ENCODE measurements at places on chromosomes 3 and 15.

GRCh38 chr15:99844150-99844549 is 110.9 kb upstream of the LYSMD4 start:
- DNase-seq: no peak

- no peak for DNase-seq
These were observed 455.3 kb upstream of the NR2F2 start for GRCh38 chr15:95875121-95875643.

DNA sequence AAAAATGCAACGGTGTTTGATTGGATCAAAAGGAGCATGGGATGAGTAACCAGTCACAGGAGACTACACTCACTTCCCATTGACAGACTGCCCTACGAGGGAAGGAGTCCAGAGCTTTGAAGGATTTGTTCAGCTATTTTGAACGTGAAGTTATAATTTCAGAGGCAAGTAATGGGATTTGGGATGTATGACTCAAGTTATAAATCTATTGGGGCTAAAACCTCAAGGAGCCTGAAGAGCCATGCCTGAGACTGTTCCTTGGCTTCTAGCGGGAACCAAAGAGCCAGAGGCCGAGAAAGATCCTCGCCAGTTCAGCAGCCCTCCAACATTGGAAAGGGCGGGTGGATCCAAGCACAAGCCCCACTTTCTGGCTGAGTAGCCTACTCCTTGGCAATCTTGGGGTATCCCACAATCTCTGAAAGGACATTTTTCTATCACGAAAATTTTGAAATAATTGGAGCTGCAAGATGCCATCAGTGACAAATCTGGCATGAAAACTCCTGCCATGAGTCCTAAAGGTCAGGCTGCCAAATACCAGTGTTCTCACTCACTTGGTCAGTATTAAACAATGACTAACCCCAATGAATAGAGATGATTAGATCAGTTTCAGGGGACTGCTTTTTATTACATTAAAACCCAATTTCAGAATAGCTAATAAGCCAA is 48.6 kb upstream of the SLCO2A1 start:
- no peak for DNase-seq

GRCh38 chr3:72320955-72321303 is 527.3 kb downstream of the SHQ1 start:
- DNase-seq: no peak

DNA sequence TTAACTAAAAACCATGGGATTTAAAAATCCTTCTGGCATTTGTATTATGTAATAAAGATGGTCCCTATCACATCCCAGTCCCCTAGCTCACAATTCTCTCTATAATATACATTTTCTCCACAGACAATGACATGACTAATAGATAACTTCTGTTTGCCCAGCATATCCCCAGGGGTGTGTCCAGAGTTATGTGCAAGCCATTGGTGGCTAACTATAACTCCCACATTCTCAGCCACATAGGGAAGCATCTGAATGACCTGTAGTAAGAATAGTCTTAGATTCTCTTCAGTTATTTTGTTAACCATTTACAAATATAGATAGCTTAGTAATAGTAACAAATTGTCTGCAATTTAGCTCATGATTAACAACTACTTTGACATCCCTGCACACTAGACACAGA is 52.2 kb upstream of the RBSN start:
- no peak for DNase-seq

DNA sequence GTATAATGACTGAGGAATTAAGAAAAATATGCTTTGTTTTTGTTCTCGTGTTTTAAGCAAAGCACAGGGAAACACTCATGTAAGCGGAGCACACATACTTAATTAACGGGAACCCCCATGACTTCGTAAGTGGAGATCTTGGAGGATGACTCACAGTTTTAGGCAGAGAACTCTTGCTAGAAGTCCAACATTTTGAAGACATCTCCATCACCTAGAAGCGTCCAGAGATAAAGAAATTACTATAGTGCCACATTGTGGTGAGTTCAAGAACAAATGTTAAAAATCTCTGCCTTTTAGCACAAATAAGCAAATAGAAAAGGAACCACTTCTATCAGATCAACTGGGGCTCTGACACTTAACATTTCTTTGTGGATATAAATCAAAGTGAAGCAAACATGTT is 194.1 kb upstream of the ARHGEF26 start:
- DNase-seq: no peak

- DNase-seq: no peak
These were observed 142.4 kb downstream of the ZPLD1 start for GRCh38 chr3:102577082-102577789.

DNA sequence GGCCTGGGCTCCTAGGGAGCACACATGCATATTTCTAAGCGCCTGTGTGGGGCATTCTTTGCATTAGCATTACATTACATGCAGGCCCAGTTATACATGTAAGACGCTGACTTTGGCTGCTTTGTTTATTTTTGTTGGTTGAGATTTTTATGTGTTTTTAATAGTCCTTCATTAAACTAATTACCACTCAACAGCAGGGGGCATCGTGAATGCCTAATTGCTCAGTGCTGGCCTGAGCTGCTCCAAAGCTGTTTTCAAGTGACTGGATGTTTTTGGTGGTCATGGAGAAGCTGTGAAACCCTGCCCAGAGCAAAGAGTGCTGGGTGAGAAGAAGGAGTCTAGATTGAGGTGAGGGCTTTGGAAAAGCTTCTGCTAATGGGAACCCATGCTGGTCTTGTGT is 41.5 kb downstream of the GPD1L start:
- DNase-seq: no peak

DNA sequence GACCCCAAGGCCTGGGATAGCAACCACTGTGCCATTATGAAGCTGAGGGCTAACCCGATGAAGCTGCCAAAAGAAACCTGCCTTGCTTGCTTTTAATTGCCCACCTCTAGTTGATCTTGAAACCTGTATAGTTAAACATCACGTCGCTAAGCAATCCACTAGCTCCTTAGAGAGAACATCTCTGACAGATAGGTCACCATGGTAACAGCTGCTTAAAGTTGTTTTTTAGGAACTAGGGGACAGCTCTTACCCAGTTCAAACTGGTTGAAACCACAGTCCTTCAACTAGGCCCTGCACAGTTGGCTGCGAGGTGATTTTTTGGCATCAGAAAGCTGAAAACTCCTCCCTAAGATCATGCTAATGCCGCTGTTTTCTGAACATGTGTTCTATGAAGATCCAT is 135.7 kb downstream of the EBLN2 start:
- DNase-seq: no peak

DNA sequence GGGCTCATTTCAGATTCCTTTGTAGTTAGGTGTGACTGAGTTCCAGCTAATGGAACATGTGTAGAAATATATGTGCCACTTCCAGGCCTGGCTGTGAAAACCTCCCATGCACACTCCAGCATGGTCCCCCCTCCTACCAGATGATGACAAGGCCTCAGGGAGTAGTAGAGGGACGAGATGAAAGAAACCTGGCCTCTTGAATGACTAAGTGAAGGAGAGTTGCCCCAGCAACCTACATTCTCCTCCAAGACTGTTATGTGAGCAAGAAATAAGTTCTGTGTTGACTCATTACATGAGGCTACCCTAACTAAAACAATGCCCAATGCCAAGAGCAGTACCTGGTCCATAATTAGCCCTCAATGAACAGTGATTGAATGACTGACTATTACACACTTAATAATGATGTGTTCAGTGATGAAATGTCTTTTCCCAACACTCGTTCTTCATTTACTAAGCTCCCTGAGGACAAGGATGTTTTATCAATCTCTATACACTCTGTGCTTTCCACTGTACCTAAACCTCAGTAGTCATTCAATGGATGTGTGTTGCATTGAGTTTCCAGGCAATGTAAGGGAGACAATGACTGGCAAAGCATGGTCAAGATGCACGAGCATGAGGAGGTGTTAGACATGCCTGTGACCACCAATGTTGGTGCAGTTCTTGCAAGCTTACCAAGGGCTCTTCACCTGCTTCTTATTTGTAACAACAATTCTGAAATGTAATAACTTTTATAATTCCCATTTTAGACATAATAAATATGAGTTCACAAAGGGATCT is 62.0 kb upstream of the BCL6 start:
- DNase-seq: no peak

DNA sequence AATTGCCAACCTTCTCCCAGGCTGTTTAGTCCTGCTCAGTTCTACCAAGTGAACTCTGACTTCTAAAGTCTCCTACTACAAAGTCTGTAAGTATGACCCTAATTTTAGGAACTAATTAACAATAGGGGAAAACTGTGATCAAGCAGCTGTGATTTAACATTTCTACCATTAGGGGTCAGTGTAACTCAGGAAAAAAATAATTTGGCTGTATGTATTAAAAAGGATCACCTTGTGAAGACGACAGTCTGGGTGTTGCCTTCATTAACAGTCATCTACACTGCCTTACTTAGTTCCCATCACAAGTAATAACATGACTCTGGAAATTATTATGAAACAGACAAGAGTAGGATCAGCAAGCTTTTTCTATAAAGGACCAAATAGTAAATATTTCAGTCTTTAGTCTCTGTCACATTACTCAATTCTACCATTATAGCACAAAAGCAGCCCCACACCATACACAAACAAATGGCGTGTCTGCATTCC is 4.2 kb upstream of the NPHP3 start:
- DNase-seq: no peak

GRCh38 chr3:127406309-127407025 is 118.6 kb upstream of the PRR20G start:
- peak; percentile 59 for DNase-seq

DNA sequence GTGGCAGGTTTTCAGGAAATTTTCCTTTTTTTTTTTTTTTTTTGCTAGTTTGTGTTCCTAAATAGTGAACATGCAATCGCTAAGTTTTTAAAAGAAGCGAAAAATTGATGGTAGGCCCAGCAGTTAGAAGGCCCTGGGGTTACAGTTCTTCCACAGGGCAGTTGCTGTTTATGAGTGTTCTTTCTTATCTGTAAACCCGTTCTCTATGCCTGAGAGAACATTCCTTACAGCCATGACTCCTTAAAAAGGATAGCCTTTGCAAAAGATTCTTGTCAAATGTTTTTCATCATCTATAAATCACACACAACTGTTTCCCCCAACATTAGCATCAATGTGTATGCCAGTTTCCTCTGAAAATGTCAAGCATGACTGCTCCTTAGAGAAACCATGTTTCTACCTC is 23.8 kb upstream of the MYZAP start:
- no peak for DNase-seq

GRCh38 chr3:57803647-57804081 is 47.6 kb downstream of the SLMAP start:
- DNase-seq: no peak

DNA sequence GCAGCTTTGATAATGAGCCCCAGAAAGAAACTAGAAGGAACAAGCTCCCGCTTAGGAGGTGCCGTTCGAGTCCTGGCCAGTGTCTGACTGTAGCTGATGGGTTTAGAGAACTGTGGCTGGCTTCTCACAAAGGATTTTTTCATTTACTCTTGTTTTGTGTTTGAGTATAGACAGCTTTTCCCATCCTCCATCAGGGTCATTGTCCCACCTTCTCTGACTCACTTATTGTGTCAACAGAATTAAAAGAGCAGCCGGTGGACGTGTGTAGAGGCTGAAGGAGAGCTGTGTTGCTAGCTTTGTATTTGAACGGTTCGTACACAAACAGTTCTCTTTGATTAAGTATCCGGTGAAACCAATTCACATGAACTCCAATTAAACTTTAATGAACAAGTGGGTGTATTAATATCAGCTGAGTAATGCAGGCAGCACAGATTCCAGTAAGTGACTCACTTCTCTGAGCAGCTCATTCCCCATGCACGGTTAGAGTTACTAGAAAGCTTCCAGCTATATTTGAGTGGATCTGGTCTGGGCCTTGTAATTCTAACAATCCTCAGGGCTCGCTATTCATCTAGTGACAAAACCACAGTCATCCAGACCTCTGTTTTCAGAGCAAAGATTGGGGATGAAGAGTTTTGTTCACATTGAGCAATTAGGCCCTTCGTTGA is 141.0 kb downstream of the LPP start:
- no peak for DNase-seq

DNA sequence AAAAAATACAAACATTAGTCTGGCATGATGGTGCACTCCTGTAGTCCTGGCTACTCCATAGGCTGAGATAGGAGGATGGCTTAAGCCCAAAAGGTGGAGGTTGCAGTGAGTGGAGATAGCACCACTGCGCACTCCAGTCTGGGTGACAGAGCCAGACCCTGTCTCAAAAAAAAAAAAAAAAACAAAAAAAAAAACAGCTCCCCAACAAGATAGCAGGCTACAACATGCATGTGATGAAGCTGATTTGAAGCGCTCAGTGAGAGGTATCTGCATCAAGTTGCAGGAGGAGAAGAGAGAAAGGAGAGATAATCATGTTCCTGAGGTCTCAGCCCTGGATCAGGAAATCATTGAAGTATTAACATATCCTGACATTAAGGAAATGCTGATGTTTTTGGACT is 608 bp upstream of the PPCDC start:
- no peak for DNase-seq

DNA sequence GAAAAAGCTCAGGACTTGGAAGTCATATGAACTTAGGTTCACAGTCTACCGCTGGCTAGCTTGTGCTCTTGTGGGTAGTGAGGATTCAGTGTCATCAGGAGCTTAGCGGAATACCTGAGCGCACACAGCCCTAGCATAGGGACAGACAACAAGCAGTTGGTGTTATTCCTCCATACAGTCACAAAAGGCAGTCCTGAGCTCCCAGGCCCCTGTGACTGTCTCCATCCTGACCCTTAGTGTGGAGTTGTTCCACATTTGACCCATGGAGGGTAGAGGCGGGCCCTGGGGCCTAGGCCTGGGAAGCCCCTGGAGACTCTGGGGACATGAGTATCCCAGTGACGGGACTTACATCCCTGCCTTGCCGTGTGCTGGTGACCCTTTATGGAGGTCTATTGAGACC is 131.5 kb upstream of the PLXNA1 start:
- DNase-seq: no peak

- DNase-seq: no peak
These were observed 347.3 kb downstream of the ZIC1 start for GRCh38 chr3:147756476-147756875.

GRCh38 chr3:42996021-42996420 is 16.9 kb downstream of the GASK1A start:
- no peak for DNase-seq

GRCh38 chr3:89266074-89266473 is 158.7 kb downstream of the EPHA3 start:
- no peak for DNase-seq

DNA sequence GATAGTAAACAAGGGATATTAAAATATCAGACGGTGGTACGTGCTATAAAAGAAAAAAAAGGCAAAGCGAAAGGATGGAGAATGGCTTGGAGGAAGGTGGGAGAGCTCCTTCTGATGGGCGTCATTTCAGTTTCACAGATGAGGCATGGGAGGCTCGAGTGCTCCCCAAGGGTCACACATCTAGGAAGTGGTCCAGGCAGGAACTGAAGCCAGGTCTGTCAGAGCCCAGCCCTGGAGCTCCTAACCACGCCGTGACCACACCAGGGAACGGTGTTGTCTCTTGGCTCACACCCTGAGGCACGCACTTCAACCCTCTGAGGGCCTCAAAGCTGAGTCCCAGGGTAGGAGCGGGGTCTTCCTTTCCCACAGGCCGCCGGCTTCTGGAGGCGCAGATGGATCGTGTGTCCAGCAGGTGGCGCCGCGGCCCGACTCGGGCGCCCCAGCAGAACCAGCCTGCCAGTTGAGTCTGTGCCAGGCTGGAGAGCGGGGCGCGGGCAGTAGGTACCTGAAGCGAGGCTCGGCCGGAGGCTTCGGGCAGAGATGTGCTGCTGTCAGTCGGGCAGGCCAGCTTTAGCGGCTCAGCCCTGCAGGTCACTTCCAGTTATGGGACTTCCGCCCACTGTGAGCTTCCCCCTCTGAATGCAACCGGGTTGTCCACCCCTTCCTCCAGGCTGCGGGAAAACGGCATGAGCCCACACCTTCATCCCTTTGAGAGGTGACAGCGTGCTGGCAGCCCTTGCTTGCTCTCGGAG is 68.1 kb downstream of the SLC6A1 start:
- peak; percentile 74 for DNase-seq
